ENCODE measurements at places on chromosomes 16 and 17. TPM values are rescaled to one million over a fixed set of nuclear protein-coding genes. Genes with fewer than 3 reads are reported as not detected.
A peak's percentile ranks its signal among the peaks of the same experiment; 100 is the strongest.

DNA sequence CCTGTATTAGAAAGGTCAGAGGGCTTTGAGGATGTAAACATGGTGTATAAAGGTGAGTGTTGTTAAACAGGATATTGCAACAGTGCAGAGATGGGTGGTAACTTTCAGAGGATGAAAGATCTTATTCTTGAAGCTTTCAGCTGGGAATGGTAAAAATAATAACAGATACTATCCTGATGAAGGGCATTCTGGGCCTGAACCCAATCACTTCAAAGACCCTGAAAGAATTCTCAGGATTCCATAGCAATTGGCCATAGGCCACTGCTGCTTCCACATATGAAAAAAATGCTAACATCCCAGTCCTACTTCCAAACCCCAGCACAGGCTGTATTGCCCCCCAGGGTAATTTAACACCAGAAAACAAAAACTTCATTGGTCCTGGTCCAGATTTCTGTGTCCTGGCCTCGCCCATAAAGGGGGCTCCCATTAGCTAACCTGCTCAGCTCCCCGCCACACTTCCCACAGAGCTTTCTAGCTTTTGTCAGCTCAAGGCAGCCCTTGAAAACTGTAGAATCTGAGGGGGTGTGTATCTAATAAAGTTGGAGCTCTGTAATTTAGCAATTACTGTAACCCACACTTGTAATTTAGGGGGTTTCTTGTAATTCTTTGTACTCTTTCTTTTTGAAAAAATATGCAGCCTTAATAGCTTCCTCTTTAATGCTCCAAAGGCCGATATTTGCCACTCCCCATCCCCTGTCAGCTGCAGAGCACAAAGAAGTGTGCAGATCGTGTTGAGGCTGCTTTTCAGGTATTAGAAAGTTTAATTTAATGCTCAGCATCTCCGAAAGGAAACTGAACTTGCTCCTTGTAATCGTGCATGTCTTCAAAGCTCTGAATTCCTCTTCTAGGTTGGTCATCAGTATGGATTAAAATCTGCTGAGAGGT is 371.5 kb downstream of the SEC14L1 start:
- no peak for DNase-seq

- DNase-seq = peak; percentile 33
Measured at GRCh38 chr17:51764387-51764971, 394.0 kb downstream of the CA10 start.

- no peak for DNase-seq
Measured at GRCh38 chr17:39706383-39706782, 6.5 kb downstream of the ERBB2 start.

GRCh38 chr17:43143201-43143600 is 18.0 kb upstream of the BRCA1 start:
- DNase-seq = no peak

CCL23 gene
- total RNA-seq = 2.2 TPM

TEX14 gene
- total RNA-seq = 0.32 TPM

DNA sequence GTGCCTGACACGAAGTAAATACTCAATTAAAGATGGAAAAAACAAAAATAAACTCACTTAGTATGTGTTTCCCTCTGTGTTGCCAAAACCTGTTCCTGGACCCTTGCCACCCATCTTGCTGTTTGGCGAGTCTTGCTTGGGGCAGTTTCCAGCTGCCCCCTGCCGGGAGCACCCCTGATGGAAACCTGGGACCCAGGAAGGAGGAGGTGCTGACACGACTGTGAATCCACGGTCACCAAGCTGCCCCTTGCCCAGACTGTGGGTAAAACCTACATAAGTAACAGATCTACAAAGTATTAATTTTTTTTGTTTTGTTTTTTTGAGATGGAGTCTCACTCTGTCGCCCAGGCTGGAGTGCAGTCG is 50.1 kb upstream of the SIAH1 start:
- no peak for DNase-seq

- no peak for DNase-seq
Measured at GRCh38 chr17:4502466-4503154, 3.9 kb downstream of the SPNS2 start.

DNA sequence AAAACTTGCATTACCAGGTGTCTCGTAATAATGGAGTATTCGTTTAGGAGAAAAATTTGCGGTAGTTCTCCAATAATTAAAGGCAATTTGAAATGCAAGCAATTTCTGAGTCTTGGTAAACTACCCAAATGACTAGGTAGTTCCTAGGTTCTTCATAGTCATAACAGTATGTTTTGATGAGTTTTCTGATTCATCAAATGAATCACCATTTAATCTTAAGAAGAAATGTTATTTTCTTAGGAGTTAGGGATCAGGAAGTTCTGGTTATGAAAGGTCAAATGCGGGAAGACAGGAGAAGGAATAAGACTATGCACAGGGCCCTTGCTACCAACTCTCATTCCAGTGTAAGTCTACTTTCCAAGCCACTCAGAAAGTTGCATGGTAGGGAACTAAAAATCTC is 221.5 kb upstream of the SOX9 start:
- no peak for DNase-seq

SPATA22 gene
- 0.32 TPM for total RNA-seq

DNA sequence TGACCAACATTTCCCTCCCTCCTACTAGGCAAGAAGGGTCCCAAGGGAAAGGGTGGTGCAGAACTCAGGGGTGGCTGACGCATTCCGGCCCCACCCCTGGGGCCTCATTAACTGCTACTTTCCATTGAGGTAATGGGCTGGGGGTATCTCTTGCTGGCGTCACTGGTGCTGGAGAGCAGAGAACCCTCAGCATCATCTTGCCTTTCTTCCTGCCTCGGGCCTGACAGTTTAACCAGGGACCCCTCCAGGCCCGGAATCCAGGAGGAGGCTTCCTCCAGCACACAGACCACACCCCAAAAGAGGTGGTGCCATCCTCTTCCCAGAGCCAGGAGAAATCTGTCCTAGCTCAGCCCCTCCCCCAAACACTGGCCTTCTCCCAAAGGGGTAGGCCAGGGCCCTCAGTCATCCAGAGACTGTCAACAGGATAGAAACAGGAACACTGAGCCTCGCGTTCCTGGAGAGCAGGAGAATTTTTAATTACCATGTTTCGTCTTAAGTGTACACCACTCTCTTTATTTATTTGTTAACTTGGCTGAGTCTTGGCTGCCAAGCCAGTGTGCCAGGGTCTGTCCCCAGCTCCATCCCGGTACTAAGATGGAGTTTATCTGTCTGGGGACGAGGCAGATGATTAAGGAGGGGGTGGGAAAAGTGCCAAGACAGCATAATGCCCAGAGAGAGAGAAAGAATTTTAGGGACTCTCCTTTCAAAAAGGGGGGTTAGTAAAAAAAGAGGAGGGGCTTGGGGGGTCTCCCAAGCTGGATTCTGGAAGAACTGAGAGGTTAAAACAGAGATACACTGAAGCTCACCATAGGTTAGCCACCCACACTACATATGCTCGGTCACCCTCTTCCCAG is 5.1 kb downstream of the ETV4 start:
- no peak for DNase-seq

KRTAP1-5 gene
- not detected for total RNA-seq

DNA sequence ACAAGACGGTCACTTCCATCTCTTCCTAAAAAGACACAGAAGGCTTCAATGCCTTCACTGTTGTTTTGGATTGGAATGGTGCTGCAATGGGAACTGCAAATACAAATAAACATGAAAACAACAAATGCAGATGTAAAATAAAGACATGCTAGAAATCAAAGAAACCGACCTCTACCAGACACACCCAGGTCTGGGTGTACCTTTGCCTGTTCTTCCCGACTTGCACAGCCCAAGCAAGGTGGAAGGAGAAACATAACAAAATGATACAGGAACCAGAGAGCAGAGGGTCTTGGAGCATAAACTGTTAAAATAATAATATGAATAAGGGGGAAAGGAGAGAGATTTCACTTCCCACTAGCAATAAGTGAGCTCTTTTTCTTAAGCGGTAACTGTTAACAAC is 17.3 kb downstream of the RFFL start:
- no peak for DNase-seq

PYCARD gene
- total RNA-seq = 25.1 TPM

Data from mucosa of gallbladder (tissue), 1 donor.